ENCODE measurements at places on chromosomes 7 and 10.
A peak's percentile ranks its signal among the peaks of the same experiment; 100 is the strongest.

- no peak for DNase-seq
Measured at GRCh38 chr7:46539892-46540483, 618.9 kb upstream of the IGFBP3 start.

DNA sequence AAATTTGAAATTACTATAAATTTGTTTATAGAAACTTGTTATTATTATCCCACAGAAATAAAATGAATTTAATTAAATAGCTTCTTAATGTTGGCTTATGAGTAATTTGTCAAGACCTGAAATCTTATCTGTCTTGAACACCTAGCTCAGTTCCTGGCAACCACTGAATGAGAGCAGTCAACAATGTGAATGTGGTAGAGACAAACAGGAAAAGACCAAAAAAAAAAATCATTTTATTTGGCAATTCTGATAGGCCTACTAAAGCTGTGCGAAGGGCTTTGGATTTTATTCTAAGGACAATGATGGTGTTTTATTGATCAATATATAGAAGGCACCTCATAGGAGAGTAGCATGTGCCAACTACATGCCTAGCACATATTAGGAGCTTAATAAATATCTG lies 127.8 kb upstream of the RSU1 start:
- no peak for DNase-seq

DNA sequence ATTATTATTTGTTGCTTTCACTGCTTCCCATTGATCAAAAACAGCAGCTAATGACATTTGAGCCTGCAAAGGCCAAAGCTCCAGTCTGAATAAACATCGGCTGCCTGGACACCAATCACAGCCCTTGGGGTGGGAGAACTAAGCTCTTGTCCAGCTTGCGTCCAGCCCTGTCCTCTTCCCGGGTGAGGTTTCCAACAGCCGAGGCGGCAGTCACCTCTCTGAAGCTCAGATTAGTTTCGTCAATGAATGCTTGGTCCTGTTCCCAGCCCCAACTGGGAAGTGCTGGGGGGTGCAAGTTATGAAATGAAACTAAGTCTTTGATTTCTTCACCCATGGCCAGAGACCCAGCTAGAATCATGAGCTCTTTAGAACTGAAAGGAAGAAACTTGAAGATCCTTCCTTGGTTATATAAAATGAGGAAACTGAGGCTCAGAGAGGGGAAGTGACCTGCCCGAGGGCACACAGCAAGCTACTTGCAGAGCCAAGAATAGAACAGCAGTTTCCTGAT lies 114.0 kb upstream of the TCF7L2 start:
- peak; percentile 59 for DNase-seq

- DNase-seq = peak; percentile 20
Measured at GRCh38 chr10:1938317-1938716, 201.0 kb upstream of the ADARB2 start.

DNA sequence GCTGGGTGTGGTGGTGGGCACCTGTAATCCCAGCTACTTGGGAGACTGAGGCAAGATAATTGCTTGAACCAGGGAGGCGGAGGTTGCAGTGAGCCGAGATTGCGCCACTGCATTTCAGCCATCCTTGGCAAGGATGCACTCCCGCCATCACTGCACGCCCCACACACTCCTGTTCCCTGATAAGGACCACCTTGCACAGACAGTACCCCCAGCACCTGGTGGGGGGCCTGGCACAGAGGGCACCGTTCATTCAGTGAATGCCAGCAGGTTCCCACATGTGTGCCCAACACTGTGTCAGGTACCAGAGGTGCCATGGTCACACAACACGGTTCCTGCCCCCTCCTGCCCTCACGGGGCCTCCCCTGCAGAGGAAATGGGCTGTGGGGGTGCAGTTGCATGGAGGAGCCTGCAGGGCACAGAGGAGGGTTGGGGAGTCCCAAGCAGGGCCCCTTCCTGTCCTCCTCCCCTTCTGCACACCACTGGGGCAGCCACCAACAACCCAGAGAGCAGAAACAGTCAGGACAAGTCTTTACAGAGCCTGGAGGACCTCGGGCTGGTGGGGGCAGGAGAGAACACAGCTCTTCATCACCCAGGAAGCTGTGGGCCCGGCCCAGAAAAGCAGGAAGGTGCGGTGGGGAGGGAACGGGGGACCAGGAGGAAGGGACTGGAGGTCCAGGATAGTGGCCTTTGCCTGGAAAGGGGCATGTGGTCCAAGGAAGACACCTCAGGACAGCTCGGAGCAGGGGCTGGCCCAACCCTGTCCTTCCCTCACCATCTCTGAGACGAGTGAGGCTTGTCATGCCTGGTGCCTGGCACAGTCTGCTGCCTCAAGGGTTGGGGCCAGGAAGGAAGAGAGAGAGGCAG lies 7.1 kb downstream of the CRYGN start:
- DNase-seq = peak; percentile 26

GRCh38 chr10:46077141-46077554 lies 31.1 kb upstream of the MSMB start:
- peak; percentile 49 for DNase-seq

GRCh38 chr10:123841560-123841959 lies 50.0 kb downstream of the CPXM2 start:
- DNase-seq = no peak

DNA sequence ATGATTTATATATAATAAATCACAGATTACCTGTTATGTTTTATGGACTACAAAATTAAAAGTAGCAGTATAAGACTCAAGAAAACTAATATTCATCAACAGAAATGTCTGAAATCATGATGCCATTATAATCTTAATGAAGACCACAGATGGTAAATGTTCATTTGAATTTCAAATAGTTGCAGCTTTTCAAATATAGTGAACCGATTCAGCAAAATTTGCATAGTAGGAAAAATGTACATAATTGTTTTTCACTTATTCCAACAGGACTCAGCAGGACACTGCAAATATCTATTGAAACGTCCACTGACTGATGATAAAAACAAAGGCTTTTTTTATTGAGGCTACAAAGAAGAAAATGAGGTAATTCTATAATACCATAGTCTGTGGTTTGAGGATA lies 51.2 kb upstream of the LSM8 start:
- no peak for DNase-seq

DNA sequence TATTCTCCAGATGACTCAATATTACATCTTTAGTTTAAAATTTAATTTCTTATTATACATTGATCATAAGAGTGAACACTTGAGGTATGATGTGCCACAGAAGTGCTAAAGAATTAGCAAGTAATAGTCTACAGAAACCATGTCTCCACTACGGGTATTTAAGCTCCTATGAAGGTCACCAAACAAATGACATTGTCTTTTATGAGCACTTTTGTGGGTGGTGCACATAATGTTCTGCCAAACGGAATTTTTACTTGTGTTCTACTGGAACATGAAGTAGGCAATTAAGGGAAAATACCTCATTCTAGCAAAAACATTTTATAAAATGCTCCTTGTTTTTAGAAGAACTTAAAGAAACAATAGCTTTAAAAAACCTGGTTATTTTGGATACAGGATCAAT lies 27.4 kb upstream of the CUBN start:
- no peak for DNase-seq

DNA sequence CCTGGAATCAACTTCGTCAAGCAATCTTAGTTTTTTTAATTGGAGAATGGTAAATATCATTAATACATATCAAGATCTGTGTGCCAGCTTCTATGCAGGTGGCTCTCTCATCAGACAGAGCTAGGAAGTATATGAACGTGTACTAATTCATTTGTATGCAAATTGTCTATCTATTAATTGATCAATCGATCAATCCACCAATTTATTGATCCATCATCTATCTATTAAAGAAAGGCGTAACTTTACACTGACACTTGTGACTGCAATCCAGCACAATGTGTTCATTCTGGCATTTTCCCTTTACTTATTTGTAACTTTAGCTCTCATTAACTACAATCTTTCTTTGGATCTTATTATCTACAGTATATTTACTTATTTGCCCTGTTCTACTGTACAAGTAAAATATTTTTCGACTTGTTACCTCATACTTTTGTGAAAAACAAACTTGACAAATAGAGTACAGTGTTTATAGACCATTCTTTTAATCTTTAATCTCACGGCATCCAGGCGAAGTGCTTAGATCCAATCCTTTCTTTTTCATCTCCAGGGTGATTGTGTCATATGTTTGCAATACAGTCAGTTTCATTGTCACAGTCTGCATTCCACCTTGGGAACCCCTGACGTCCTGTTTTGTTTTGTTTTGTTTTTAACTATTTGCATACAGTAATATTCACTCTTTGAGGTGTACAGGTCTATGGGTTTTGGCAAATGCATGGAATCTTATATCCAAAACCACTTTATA lies 22.0 kb upstream of the GHRHR start:
- DNase-seq = no peak

DNA sequence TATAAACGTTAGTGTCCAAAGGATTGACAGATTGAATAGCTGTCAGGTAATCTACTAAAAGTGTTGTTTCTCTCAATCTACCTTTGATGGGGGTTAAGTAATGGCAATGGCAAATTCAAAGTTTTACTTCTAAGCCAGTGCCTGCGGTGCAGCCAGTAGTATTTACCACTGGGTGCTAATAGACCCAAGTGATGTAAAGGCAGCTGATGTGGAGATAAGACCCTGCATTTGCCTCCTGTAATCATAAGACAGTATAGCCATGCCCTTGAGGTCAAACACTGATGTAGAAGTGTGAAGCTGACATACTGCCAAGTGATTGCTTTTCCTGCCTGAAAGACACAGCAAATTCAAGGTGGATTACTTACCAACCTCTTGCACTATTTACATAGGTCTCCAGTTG lies 572.0 kb downstream of the GRID1 start:
- DNase-seq = no peak

DNA sequence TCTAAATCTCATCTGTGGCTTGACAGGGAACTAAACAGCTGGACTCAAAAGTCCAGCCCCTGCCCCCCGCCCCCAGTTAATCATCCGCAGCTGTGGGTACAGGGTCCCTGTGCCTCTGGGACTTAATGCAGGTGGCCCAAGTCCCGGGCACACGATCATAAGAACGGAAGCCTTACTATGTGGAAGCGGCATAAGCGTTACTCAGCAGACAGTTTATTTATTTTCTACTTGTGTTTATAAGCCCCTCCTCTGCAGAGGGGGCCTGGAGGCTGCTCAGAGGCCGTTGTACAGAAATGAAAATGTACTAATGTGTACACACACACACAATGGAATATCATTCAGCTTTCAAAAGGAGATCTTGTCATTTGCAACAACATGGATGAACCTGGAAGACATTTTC lies 158.0 kb upstream of the TNS3 start:
- no peak for DNase-seq

DNA sequence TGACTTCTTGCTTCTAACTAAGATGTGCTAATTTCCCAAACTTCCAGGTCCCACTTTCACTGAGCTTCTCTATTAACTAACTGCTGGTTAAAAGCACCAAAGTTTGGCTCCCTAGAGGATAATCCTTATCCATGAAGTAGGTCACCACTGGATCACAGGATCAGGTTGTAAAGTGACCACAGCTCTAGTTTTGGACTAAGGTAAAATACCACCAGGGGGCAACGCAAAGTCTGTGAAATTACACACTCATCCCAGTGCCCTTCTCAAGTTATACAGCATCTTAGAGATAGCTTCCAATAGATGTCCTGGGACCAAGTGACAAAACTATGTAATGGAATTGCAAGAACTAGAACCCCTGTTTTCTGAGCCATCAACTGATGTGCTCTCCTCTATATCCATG lies 116.4 kb upstream of the ASAH2 start:
- DNase-seq = peak; percentile 47

GRCh38 chr10:69848454-69848853 lies 46.7 kb downstream of the COL13A1 start:
- no peak for DNase-seq

GRCh38 chr7:117472335-117472734 lies 7.5 kb upstream of the CFTR start:
- DNase-seq = peak; percentile 71

GRCh38 chr7:23523486-23524075 lies 8.2 kb downstream of the TRA2A start:
- DNase-seq = no peak

DNA sequence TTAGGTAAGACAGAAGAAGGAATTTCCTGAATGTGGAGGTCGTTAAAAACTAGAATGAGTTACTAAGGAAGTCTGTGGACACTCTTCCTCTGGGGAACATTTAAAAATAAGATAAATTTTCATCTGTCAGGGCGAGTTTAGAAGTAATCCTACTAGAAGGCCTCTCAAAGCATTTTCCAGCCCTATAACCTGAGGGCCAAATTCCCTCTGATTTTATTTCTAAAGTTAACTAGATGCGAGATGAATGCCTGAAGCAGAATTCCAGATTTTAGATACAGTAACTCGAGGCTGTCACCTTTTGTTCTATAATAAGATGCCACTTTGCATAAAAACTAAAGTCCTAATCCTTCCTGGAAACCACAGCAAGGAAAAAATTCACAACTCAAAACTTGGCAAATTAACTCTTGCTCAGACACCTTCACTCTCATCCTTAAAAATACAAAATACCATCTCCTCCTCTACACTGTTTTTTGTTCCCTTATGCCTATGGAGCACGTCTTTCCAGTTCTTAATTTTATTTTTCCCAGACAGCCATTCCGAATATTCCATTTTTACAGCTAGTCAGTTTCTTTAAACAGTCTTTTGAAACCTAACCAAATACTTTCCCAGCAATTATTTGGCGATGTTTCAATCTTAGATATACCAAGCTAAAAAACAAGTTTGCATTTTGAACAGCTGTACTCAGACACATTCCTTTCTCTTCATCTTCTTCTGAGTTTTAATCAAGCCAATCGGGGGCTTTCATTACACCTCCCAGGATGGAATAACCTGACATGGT lies 420.7 kb upstream of the NFE2L3 start:
- DNase-seq = no peak

DNA sequence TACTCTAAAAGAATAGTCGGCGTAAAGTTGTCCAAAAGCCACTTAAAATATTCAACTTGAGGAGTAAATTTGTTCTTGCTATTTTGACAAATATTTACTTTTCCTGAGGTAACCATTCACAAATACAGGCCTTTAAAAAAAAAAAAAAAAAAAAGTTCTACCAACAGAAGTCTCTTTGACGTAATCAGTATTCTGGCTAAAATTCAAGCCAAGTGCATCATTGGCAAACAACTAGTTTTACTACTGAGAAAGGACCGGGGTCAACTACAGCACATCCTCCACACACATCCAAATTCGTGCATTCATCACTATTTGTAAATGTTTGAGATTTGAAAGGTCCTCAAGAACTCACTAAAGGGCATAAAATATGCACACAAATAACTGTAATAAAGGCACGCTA lies 2.0 kb downstream of the OAT start:
- no peak for DNase-seq

GRCh38 chr10:69573056-69573806 lies at the start of gene NEUROG3:
TSS of gene NEUROG3 (minus strand) at chr10:69573422. CDS start at chr10:69573043, 379 bp downstream.
- peak; percentile 27 for DNase-seq

GRCh38 chr7:33087858-33088257 lies 21.3 kb downstream of the RP9 start:
- DNase-seq = no peak

DNA sequence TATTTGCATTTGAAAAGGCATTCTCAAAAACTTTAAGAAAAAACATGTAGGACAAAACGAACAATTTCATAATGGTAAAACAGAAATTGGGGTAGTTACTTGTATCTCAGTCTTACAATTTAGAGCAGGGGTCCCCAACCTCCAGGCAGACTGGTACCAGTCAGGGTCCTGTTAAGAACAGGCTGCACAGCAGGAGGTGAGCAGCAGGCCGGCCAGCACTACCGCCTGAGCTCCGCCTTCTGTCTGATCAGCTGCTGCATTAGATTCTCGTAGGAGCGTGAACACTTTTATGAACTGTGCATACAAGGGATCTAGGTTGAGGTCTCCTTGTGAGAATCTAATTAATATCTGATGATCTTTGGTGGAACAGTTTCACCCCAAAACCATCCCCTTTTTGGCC lies 77.3 kb downstream of the SEMA3A start:
- no peak for DNase-seq

Measured in suppressor macrophage (primary cell).